ENCODE measurements at places on chromosomes 16 and 17.
A peak's percentile ranks its signal among the peaks of the same experiment; 100 is the strongest.

- no peak for DNase-seq
Observed at GRCh38 chr16:11637320-11637719, 30.9 kb upstream of the SNN start.

DNA sequence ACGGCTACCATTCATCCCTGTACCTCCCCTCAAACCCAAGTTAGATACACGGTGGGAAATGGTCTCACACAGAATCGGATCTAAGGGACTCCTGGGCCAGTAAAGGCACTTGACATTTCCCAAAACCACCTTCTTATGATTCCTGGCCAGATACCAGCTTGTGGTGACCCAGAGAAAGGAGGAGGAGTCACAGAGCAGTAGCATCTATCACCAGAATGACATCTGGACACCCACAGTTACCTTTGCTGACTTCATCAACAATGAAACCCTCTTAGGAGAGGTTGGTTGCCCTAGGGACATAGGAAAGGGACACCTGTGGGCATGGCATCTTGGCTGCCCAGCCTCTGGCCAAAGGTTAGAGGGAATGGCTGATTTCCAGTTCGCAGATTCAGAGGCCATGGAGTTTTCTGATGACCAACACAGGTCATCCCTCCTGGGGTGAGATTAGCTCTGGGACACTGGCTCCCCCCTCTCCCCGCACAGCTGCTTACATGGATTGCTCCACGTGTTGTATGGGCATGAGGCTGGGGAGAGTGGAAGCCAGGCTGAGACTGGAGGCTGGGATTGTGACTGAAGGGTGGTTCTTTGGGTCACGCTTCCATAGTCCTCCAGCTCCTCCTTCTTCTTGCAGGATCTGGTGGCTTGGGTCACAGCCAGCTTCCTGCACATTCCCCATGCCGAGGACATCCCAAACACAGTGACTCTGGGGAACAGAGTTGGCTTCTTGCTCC lies 1.4 kb upstream of the AOC3 start:
- DNase-seq = no peak

DNA sequence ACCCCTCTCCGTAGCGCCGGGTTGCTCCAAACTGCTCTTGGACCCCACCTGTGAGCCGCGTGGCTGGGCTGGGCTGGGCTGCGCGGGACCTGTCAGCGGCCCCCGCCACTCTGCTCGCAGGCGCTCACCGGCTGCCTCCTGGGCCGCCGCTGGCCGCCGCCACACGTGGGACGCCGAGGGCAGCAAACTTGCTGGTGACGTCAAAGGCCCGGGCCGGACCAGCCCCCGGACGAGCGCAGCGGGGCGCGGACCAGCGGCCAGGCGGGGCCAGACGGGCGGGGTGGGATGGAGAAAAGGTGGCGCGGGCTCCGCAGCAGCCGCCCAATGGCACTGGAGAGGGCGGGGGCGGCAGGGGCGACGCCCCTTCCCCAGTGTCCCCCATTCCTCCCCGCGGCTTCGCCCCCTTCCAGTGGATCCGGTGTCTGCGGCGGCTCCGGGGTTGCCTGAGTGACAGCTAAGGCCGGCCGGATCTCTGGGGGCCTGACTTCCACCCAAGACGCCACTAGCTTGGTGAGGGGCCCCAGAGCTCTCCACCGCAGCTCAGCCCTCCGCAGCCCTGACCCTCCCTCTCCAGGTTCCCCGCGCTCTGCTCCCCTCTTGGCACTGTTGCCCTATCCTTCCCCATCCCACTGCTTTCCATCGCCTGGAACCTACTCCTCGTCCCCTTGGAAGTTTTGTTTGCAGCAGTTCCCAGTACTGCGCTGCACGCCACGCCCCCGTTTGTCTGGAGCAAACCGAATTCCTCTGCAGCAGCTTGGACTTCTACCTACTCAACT lies at the start of gene HS3ST3A1:
Gene HS3ST3A1, minus strand, starts transcription at position 154 of the 776 bp plus-strand sequence. CDS start 800 bp downstream, outside the sequence.
- peak; percentile 8 for DNase-seq

GRCh38 chr17:75827308-75828075 lies 16.7 kb downstream of the UNC13D start:
- peak; percentile 75 for DNase-seq

DNA sequence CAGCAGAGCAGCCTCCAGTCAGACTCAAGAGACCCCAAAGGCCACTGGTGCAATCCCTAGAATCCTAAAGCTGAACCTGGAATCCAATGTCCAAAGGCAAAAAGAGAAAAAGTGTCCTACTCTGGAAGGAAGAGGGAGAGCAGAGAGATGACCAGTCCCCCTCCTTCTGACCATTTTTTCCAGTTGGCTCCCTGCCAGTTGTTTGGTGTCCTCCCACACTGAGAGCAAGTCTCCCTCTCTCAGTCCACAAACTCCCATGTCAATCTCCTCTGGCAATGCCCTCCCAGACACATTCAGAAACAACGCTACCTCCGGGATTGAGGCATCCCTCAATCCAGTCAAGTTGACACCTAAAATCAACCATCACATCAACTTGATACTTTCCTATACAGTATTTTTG lies 4.3 kb upstream of the CLEC19A start:
- no peak for DNase-seq
